Stimulated activated CD4-positive, alpha-beta T cell treated with anti-CD3 and anti-CD28 coated beads, Interleukin-1b, Interleukin-23, amount 100 ng/mL, for 24 hours (primary cell): ENCODE measurements at places on chromosomes 11 and 22.

DNA sequence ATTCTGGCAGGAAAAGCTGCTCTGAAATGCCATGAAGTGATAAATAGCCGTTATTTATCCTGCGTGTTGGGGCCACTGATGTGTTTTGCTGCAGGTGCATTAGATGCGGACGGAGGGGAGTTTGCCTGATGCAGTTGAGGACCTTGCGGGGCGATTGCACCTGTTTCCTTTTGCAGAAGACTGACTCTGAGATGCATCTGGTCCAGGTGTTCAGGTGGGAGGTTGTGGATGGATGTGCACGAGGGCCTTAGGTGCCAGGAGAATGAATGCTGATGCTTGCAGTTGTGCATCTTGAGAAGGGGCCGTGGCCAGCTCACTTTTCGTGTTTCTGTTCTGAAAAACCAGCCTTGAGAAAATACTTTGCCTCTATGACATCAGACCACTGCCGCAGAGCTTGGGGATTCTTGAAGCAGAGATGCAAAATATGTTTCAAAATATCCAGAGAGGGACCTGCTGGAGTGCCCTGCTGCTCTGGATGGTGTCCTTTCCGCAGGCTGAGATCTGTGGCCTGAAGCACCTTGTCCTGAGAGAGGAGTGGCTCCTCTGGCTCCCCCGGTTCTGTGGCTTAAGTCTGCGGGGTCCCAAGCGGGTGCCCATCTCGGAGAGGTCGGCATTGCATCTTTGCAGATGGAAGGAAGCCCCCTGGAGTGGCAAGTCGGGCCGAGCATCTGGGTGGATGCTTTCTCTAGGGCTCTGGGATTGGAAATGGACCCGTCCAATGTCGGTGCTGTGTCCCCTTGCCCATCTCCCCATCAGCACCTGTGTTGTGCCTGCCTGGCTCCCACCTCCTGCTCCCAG, 1031.1 kb downstream of the TBC1D22A start:
- DNase-seq: no peak

DNA sequence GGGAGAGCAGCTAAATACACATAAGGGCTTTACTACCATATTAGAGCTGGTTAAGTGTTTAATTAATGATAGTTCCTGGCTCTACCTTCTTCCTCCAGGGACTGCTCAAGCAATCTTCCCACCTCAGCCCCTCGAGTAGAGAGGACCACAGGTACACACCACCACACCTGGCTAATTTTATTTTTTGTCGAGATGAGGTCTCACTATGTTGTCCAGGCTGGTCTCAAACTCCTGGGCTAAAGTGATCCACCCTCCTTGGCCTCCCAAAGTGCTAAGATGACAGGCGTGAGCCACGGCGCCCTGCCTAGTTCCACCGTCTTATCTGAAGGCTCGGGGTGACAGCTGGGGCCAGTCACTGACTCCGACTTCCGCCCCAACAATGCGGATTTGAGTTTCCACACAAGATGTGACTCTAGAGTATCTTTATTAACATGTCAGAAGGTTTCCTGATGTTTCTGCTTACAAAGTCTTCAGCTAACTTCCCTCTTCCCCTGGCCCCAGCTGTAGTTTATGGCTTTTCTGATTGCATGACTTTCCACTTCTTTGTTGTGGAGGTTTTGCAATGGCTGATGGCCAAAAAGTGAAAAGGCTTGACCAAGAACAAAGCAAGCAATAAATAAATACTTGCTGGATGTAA, 16.8 kb downstream of the TPST2 start:
- DNase-seq: no peak

DNA sequence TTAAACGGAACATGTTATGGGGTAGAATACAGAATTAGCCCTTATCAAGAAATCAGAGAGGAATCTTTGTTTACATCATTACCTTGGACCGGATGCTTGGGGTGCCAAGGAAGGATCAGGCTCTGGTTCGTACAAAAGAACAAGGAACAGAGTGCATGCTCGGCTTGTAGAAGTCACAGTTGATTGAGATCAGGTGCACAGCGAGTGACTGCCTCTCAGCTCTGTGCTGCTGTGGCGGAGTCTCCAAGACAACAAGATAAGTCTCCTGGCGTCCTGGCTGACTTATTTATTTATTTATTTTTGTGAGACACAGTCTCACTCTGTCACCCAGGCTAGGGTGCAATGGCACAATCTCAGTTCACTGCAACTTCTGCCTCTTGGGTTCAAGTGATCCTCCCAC, 31.8 kb downstream of the GLB1L2 start:
- DNase-seq: no peak

- no peak for DNase-seq
These were observed 39.4 kb downstream of the SIK3 start for GRCh38 chr11:117058761-117059261.

GRCh38 chr22:44786610-44787009, 34.2 kb downstream of the ARHGAP8 start:
- DNase-seq: no peak

- DNase-seq: no peak
These were observed 25.8 kb upstream of the LMO1 start for GRCh38 chr11:8289492-8289918.

- DNase-seq: no peak
These were observed 293.3 kb downstream of the BRD1 start for GRCh38 chr22:49534386-49534785.

DNA sequence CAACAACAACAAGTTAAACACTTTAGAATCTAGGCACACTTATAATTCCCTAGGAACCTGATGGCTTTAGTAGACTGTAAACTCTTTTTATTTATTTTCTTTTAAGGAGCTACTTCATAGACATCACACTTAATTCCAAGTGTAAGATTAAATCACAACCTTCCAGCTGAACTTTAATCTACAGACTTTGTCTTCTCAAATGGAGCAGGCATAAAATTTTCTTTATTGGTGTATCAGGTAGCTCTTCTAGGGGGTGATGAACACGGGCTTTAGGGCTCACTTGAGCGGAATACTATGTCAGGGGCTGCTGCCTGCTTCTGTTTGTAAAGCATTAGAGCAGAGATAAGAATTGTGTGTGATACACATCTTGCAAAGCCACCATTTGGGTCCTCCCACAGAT, 525.8 kb upstream of the FAT3 start:
- DNase-seq: no peak
